Activated CD8-positive, alpha-beta memory T cell treated with anti-CD3 and anti-CD28 coated beads for 1 hour (primary cell): ENCODE measurements at places on chromosomes 16 and 17.

DNA sequence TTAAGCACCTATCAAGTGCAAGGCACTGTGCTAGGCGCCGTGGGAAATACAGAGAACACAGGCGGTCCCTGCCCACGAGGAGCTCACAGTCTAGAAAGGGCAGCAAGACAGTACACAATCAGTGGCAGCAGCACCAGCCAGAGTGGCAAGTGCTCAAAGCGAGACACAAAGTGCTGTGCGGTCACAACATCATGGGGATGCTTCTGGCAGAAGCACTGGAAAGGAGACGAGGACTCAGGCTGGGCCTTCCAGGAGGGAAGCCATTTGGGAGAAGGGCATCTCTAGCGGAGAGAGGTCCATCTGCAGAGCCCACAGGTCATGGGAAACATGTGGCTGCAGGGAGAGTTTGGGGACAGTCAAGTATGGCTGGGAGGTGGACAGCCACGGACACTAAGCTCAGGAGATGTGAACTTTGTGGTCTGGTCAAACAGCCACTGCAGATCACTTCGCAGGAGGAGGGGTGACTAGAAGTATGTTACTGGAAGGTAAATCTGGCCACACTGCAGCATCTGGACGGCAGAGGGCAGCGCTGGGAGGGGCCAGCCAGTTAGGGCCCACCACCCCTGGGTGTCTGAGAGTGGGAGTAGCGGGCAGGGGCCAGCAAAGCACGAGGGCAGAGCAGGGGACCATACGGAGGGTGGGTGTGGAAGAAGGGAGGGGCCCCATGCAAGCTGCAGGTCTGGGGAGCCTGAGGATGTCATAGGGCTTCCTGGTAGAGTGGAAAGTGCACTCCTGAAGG, 71.1 kb downstream of the N4BP1 start:
- no peak for DNase-seq

GRCh38 chr17:12242345-12242954, 221.8 kb downstream of the MAP2K4 start:
- DNase-seq = no peak

DNA sequence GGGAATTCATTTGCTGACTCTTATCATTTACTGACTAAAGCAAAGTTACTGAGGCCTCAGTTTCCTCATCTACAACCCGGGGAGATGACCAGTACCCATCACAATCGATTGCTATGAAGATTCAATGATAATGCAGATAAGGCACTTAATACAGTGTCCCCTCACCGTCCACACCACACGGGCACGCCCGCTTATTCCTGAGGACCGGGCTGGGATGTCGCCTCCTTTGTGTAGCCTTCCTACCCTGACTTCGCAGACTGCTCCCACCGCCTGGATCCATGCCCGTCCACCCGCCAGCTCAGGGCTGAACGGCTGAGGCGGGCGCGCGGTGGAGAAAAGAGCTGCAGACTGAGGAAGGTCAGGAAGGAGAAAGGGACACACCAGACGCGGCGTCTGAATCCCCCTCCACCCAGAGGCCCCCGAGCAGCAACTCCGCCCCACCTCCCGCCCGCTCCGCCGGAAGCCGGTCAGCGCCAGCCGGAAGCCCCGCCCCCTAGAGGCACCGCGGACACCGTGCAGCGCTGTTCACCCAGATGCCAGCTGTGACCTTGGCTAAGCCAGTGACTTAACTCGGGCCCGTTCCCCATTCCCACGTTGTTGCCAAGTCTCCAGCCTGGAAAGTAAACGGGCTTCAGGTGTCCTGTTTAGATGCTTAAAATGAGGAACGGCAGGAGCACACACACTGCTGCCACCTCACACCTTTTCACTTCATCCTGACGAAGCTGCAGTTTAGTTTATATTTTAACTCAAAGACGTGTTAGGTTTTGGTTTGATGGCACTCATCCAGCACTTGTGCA, at the start of gene KRABD2:
TSS of gene KRABD2 (minus strand) at position 434 of the 797 bp plus-strand sequence.
- peak; percentile 76 for DNase-seq

DNA sequence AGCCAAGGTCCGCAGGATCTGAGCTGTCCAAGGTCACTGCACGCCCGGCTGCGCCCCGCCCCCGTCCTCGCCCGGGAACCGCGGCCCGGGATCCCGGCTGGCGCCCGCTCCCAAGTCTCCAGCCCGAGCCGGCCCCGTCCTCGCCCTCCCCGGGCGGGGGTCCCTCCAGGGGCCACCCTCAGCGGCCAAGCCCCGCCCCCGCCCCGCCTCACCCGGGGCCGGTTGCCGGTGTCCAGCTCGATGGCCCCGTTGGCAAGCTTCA, 216 bp downstream of the VPS9D1 start:
- no peak for DNase-seq
